ENCODE measurements at places on chromosomes 4 and X. TPM values are rescaled to one million over a fixed set of nuclear protein-coding genes. Genes with fewer than 3 reads are reported as not detected.

HTN3 gene
- total RNA-seq: not detected

IL13RA2 gene
- total RNA-seq: 15.2 TPM

CYSLTR1 gene
- total RNA-seq: not detected

COL4A6 gene
- total RNA-seq: 26.1 TPM
